Motor neuron (in vitro differentiated cells): ENCODE measurements at places on chromosomes 11 and 22. TPM values are rescaled to one million over a fixed set of nuclear protein-coding genes. Genes with fewer than 3 reads are reported as not detected.
A peak's percentile ranks its signal among the peaks of the same experiment; 100 is the strongest.

DNA sequence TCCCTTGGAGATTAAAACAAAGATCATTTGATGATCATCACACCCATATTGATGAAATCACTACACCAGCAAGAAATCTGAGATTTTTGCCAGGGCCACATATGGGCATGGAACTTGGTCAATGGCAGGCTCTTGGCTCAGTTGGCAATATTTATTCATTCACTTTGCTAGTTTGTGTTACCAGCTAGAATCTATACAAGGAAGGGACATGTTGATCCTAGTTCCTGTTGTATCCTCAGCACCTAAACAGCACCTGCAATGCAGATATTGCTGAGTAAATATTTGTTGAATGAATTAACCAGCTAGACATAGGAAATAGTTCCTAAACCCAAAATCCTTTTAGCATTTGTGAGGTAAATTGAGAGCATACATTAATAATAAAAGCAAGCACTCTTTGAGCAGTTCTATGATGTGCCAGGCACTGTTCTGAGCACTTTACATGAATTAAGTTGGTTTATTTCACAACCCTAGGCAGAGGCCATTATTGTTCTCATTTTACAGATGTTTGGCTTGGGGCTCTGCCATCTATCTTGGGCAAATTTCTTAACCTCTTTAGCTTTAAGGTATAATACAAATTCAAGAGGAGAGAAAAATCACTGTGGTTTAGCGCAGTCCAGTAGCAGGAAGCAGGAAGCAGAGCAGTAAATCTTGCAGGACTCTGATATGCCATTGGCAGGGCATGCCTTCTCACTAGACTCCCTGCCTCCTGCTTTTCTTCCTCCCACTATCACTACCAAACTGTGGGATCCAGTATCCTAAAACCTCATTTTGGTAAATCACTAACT, 1.6 kb downstream of the TRIM68 start:
- ATAC-seq, result no peak

Gene GUCY1A2
- total RNA-seq, result 7.1 TPM in 2 replicates

Gene KRTAP5-10
- total RNA-seq, result 1.1 TPM in 1 of 2 replicates, not detected in the other

Gene TIMP3
- 2.5 and 2.7 TPM in 2 replicates for total RNA-seq

DNA sequence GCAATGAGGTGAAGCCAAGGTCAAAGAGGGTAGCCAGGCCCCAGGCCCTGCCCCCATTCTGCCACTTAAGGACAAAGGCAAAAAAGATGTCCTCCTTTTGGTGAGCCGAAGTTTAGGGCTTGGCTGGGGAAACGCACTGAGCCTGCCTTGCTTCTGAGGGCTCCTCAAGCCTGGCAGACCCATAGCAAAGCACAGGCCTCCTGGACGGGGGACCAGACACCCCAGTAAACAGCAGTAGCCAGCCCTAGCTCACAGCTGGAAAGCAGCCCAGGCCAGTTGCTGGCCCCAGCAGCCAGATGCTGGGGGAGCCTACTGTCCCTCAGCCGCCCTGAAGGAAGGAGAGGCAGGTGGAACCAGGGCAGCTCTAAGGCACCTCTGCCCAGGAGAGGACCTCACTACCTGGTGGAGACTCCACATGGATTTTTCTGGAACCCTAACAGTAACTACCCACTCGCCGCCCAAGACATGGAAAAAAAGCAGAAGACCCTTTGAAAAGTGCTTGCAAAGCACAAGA, 3.8 kb upstream of the PYGM start:
- ATAC-seq, result no peak

- peak; percentile 61 for ATAC-seq
Measured at GRCh38 chr11:61752117-61752924, at the start of gene MYRF. MYRF (plus strand) TSS chr11:61752636; CDS start chr11:61752745, 109 bp downstream.

GRCh38 chr11:46673713-46674462, 26.5 kb downstream of the ARHGAP1 start:
- no peak for ATAC-seq

Gene EFCAB6
- 2.7 and 3.8 TPM in 2 replicates for total RNA-seq

- ATAC-seq, result no peak
Measured at GRCh38 chr11:92915551-92915950, 53.9 kb upstream of the MTNR1B start.

- peak; percentile 78 for ATAC-seq
Measured at GRCh38 chr22:45268167-45268957, 16.4 kb upstream of the UPK3A start.

Gene DMC1
- 4.6 and 7.4 TPM in 2 replicates for total RNA-seq

GRCh38 chr11:108340973-108341372, 118.1 kb downstream of the ATM start:
- no peak for ATAC-seq

GRCh38 chr11:120031612-120032600, 106.0 kb downstream of the TRIM29 start:
- ATAC-seq, result peak; percentile 43

Gene SLC1A2
- total RNA-seq, result 61.7 and 67.7 TPM in 2 replicates

Gene FAT3
- total RNA-seq, result 0.15 and 0.81 TPM in 2 replicates

DNA sequence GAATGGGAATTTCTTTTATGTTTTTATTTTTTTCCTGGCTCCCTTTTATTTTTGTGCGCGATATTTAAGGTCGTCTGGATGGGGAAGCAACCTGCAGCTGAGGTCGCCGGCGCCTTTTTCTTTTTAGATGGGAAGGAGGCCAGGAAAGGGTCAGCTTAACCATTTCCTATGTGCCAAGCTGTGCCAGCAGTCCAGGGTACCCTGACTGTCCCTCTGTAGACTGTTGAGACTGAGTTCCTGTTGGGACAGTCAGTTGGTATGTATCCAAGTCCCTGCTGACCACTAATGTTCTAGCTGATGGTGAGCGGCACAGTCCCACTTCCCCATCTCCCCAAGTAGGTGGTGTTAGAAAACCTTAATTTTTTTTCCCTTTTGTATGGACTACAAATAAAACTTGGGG, 10.5 kb downstream of the RBM14 start:
- ATAC-seq, result no peak

DNA sequence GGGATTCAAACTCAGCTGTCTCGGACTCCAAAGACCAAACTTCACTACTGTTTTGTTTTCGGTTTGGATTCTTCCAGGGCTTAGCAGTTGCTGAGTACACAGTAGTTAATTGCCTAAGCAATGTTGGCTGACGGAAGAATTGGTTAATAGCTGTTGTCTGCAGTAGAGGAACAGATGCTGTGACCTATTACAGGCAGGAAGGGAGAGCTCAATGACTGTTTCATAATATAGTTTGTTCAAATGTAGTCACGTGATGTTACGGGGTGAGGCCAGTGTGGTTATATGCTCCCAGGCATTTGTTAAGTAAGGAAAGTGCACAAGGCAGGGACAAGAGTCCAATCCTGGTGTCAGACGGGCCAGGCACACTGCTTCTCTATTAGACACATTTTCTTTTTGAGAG, 222.6 kb upstream of the CCDC90B start:
- no peak for ATAC-seq

- no peak for ATAC-seq
Measured at GRCh38 chr22:49577168-49578060, 250.3 kb downstream of the BRD1 start.

Gene RAG1
- total RNA-seq, result 0.23 and 0.25 TPM in 2 replicates

DNA sequence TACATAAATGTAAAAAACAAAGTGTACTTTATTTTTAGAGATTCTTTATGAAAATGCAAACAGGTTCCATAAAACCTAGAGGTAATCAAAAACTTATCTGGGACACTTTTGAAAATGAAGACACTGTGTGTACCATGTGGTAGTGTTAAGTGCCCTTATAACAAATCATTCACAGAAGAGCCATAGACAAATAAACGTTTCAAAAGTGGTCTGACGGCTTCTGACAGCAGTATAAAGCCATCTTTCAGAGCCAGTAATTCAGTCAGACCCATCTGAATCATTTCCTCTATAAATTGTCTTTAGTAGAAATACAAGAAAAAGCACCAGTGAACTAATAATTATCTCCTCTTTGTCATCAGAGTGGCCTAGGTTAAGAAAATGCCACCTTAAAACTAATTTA, 100.0 kb downstream of the PAX6 start:
- ATAC-seq, result no peak

DNA sequence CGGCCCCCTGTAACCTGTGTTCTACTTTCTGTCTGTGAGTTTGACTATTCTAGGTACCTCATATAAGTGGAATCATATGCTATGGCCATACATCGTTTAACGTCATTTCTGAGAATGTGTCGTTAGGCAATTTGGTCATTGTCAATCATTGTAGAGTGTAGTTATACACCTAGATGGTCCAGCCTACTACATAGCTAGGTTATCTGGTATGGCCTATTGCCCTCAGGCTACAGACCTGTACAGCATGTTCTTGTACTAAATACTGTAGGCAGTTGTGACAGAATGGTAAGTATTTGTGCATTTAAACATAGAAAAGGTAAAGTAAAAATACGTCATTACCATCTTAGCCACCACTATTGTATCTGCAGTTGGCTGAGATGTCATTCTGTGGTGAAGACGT, 35.2 kb downstream of the MYO7A start:
- no peak for ATAC-seq

DNA sequence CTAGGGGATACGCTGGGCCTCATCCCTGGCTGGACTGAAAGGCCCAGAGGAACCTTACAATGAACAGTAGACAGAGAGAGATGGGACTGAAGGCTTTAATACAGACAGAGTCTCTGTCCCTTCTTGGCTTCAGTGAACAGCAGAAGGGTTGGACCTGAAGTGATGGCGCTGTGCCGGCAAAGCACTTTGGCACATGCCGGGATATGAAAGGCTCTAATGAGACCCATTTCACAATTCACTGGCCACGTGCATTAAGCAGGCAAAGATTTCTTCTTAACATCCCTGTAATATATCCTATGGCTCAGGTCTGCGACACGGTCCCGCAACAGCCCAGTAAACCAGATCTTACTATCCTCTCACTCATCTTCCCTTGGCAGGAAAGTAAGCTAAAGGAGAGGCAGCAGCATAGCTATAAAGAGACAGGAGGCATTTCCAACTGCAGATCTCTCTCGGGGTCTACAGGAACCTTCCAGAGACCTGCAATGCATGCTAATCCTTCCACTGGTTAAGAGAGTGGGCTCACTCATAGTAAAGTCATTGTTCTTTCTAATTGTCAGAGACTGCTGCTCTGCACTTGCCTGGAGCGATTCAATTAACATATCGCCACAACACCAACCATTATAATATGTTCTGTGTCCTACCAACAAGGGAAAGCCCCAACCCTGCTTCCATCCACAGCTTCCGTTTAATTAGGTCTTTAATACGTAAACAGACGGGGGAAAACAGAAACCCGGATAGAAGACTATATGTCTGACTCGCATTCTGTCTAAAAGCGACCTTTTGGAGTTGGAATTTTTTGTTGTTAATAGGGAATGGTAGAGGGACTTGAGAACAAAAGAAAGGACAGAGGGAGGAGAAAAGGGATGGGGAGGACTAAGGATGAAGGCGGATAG, 1179.0 kb downstream of the LRRC4C start:
- ATAC-seq, result peak; percentile 80
